NCI-H2107 (cell line): ENCODE measurements at places on chromosomes 5 and 9.

GRCh38 chr9:73133022-73133651, 18.5 kb upstream of the ANXA1 start:
- DNase-seq, result no peak

DNA sequence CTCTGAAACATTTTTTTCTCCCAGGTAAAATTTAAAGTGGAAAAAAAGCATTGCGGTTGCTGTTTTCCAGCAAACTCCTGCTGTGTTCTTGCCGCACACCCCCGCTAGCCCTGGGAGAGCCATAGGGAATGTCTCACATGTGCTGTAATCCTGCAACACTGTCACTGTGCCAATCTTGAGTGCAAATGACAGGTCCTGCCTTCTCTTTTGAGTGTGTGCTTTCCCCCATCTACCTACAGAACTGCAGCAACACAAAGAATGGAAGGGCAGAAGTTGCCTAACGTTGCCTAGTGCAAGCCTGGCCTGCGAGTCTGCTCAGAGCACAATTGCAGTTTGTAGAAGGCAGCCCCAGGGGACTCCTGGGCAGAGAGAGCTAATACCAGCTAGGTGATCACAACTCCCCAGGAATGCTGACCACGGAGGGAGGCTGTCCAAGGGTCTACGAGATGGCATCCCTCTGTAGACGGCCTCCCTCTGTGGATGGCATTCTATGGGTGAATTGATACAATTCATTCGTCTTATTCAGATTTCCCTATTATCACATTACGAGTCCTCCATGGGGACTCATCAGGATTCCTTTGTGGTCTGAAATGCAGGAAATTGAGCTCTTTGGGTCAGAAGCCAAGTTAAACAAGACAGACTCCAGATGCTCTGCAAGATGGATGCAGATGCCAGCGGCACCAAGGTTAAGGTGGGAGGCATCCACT, 172.6 kb upstream of the S1PR3 start:
- DNase-seq, result no peak

DNA sequence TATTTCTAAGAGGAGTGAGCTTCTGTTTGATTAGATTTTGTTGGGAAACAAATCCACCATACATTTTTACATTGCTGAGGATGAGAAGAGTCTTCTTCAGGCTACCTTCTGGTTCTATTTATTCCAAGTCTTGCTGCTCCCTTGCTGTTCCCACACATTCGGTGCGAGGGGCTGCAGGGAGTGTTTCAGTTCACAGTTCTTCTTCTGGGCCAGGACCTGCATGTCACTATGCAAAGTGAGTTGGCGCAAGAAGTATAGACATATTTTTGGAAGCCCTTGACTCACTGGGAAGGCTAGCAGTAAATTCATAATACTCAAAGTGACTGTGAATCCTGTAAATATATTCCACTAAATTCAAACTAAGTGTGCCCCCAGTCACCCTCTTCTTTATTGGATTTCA, 657.9 kb downstream of the TAF11L14 start:
- DNase-seq, result no peak

- DNase-seq, result no peak
Observed at GRCh38 chr5:82881571-82882174, 195.5 kb downstream of the TMEM167A start.

DNA sequence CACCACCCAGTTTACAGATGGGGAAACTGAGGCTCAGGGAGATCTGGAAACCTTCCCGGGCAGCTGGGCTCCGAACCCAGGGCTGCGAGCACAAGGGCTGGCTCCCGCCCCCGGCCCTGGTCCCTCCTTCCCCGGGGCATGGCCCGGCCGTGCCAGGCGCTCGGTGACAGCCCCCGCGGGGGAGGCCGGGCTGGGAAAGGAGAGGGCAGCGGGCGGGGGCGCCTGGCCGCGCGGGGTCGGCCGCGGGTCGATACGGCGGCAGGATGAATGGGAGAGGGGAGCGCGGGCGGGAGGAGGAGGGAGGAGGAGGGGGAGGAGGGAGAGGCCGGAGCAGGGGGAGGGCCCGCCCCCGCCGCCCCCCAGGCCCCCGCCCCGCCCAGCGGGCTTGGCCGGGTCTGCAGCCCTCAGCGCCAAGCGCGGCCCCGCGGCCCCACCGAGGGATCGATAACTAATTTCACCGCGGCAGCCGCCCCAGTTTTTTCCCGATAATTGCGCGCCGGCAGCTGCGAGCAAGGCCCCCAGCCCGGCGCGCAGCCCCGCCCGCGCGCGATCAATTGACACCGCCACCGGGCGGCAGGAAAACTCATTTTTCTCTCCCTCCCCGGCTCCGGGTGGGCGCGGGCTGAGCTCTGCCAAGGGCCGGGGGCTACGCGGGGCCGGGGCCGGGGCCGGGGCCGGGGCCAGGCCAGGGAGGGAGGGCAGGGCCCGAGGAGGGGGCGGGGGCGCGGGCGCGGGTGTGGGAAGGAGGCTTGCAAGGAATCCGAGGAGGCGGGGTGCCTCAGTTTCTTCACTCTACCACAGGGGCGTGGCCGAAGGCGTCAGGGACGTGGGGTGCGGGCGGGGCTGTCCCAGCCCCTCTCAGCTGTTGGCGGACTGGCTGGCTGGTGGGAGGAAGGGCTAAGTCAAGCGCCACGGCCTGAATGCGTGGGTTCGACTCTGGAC, 52.1 kb downstream of the C9orf50 start:
- DNase-seq, result no peak

- DNase-seq, result peak; percentile 50
Observed at GRCh38 chr9:34591248-34591916, 1.9 kb upstream of the CNTFR start.

DNA sequence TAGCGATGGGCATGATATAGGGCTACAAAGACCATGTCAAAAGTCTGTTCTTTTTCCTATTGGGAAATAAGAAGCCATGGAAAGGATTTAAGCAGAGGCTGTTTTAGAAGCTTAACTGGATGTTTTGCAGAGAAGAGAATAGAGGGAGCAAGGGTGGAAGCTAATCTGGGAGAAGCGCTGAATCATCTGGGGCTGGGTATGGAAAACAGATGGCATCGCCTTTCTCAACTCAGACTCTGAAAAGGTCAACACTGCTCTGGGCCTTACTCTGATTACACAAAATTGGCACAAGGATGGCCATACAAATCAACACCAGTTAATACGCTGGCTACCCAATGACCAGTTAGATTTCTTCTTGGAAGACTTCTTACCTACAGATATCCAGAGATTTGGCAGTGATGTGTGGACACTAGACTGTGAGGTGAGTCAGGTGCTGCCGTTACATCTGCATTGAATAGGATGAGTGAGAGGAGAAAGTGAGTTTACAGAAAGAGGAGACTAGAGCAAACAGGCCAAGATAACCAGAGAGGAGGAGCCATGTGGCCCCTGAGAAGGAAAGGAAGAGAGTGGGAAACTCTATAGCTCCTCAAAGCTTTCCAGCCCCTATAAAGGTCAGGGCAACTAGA, 6.2 kb upstream of the TCERG1 start:
- no peak for DNase-seq

- no peak for DNase-seq
Observed at GRCh38 chr9:133113949-133114885, 6.8 kb downstream of the RALGDS start.
